ENCODE measurements at places on chromosomes 12 and 14.

GRCh38 chr12:98559666-98560065, 33.8 kb upstream of the SLC25A3 start:
- no peak for DNase-seq

DNA sequence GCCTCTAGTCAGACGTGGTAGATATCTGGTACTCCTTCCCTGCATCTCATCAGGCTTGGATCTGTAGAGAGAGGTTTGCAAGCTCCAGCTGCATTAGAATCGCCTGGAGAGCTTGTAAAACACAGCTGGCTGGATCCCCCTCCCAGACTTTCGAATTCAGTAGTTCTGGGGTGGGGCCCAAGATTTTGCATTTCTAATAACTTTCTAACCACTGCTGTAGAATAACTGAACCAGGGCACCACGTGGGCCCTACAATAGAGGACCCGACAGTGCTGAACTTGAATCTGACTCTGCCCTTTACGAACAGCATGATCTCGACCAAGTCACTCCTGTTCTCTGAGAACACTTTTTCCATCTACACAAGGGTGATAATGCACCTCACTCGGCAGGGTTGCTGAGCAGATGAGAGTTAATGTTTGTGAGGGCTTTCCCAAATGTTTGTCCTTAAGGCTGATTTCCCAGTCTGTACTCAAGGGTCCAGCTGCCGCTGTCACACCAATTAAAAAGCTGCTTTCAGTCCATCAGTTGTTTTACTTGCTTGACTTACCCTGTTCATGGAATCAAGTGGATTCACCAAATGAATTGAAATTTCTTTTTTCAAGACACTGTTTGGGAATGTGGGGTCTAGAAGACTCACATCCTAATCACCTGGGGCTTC, 86.6 kb upstream of the SLC24A4 start:
- DNase-seq = no peak

DNA sequence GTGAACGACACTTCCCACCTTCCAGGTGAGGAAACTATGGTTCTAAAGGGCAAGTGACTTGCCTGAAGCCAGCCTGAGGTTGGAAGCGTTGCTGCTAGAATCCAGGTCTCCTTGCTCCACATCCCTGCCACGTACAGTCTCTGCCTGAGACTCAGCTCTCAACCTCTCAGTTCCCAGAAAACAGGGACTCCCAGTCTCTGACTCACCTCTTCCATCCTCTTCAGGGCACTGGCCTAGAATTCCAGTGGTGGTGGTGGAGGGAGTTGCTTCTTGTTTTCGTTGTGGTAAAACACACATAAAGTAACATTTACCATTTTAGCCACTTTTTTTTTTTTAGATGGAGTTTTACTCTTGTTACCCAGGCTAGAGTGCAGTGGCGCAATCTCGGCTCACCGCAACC, 7.3 kb downstream of the GPR68 start:
- DNase-seq = no peak

DNA sequence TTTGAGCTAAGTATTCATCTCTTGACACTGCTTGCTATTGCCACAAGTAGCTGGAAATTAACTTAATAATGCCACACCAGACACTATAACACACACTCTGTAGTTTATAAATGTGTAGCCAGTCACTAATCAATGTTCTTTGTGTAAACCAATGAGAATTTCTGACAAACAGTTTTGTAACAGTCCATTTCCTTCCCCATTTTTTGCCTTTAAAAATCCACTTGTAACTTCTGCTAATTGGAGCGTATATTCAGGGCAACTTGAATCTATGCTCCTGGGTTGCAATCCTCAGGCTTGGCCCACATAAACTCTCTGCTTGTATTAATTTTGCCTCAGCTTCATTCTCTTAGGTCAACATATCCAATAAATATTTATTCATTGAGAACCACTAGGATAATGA, 125.0 kb upstream of the DHRS4 start:
- no peak for DNase-seq

DNA sequence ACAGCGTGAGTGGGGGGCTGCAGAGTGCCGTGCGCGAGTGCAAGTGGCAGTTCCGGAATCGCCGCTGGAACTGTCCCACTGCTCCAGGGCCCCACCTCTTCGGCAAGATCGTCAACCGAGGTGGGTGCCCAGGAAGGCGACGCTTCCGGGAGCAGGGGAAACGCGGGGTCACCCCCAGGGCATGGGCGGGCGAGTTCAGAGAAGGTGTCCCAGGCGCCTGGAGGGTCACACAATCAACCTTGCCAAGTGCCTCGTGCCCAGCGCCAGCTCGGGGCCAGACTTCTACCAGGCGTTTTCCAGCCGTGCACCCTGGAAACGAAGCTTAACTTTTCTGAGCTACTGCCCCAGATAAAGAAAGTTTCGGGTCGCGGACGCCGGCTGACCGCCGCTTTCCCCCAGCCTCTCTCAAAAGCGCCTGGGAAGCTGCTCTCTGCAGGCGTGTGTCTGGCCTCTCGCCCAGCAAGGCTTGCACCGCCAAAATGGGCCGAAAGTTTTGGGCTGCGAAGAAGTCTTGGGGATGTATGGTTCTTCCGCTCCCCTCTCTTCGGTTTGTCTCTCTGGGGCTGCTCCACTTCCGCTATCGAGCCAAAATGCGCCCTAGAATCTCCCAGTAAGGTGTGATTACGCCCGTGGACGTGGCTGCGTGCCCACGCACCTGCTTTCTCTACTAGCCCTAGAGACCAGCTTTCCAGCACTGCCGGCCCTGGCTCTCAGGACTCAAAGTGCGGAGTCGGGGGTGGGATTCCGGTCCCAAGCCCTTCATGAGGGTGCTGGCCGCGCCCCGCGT, 1.7 kb downstream of the WNT1 start:
- no peak for DNase-seq

GRCh38 chr14:24700511-24700910, 66.5 kb upstream of the GZMB start:
- no peak for DNase-seq

DNA sequence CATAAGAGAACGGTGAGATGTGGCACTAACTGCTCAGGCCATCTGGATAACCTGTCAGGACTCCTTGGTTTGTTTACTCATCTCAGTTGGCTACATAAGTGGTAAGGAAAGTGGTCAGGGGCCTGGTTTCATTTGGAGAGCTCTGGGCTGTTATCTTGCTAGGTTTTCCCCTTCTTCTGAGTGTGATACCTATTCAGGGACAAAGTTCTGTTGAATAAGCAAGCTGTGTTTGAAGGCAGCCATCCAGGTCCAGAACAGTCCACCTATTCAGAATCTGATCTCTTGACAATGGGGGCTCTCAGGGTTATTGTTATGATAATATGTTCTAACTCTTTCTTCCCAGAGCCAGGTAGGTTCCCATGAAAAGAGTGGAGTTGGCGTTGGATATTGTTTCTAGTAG, 194.9 kb downstream of the PAH start:
- DNase-seq = no peak

GRCh38 chr12:23066095-23066494, 441.1 kb downstream of the ETNK1 start:
- no peak for DNase-seq

- no peak for DNase-seq
Observed at GRCh38 chr12:1445807-1446206, 148.6 kb downstream of the FBXL14 start.

DNA sequence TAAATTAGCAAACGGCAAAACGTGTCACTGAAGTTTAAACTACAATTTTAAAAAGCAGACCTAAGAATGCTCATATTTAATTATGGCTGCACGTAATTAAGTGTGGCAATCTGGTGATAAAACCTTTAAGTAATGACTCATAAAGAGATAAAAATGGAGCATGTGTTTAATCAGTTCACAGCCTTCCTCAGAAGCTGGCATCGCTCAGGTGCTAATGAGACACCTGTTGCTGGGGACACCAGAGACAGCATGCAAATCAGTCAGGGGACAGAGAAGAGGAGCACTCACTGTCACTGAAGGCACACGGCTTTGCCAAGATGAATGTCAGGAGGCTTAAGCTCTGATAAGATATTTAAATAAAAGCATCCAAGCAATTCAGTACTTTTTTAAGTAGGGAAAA, 840.3 kb downstream of the GALC start:
- no peak for DNase-seq

GRCh38 chr12:124691429-124691828, 124.0 kb upstream of the NCOR2 start:
- no peak for DNase-seq
